ENCODE measurements at places on chromosomes 1 and 21. TPM values are rescaled to one million over a fixed set of nuclear protein-coding genes. Genes with fewer than 3 reads are reported as not detected.

HOOK1 gene
- total RNA-seq: not detected

PLPPR4 gene
- not detected for total RNA-seq

KDF1 gene
- total RNA-seq: not detected

CACNA1S gene
- not detected for total RNA-seq

CDA gene
- total RNA-seq: not detected

CD164L2 gene
- total RNA-seq: not detected

NR1I3 gene
- not detected for total RNA-seq

All from smooth muscle cell of the umbilical artery (primary cell).